ENCODE measurements at places on chromosomes 4 and X. TPM values are rescaled to one million over a fixed set of nuclear protein-coding genes. Genes with fewer than 3 reads are reported as not detected.

Gene KIT
- total RNA-seq = 1.2 TPM

GRCh38 chr4:147863111-147863747, 131.3 kb downstream of the ARHGAP10 start:
- ATAC-seq = peak; percentile 65

GRCh38 chr4:113809311-113809710, 47.8 kb upstream of the CAMK2D start:
- ATAC-seq = peak; percentile 34

- ATAC-seq = no peak
These were observed 980 bp upstream of the GIMD1 start for GRCh38 chr4:106369456-106370060.

DNA sequence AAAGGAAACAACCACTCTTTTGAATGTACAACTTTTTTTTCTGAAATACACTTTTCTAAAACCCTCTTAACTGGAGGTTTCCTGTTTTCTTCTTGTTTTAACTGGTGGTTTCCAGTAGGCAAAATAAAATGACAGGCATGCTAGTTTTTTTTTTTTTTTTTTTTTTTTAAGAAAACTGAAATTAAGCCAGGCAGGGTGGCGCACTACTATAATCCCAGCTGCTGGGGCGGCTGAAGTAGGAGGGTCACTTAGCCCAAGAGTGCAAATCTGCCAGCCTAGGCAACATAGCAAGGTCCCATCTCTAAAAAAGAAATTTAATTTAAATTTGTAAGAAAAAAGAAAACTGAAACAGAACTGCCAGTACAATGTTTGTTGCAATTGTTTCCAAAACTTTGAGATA, 44.0 kb downstream of the TMEM144 start:
- no peak for ATAC-seq

- no peak for ATAC-seq
These were observed 473.8 kb downstream of the SPRY1 start for GRCh38 chr4:123870216-123870876.

DNA sequence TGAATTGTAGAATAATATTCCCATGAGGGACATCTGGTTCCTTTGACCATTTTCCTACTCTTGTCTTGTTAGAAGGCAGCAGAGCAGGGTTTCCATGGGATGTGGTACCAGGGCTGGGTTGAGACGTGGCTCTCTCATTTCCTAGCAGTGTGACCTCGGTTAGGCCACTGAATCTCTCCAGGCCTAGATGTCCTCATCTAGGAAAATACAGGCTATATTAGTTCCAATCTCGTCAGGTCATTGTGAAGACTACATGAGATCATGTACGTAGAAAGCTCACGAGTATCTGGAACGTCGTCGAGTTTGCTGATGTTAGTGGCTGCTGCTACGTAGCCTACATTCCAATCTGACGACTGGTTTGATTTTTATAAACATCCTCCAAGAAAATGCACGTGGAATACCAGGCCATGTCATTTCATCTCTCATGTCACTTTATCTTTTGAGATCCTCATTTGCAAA, 278.2 kb upstream of the GATB start:
- no peak for ATAC-seq

- ATAC-seq = no peak
These were observed 9.7 kb upstream of the COMMD8 start for GRCh38 chr4:47473141-47473750.

GRCh38 chrX:28099166-28099565, 117.9 kb upstream of the DCAF8L1 start:
- no peak for ATAC-seq

- ATAC-seq = peak; percentile 42
These were observed 57.2 kb downstream of the IRF2 start for GRCh38 chr4:184416913-184417734.

GRCh38 chrX:145840531-145840930, 22.9 kb downstream of the SLITRK2 start:
- no peak for ATAC-seq

DNA sequence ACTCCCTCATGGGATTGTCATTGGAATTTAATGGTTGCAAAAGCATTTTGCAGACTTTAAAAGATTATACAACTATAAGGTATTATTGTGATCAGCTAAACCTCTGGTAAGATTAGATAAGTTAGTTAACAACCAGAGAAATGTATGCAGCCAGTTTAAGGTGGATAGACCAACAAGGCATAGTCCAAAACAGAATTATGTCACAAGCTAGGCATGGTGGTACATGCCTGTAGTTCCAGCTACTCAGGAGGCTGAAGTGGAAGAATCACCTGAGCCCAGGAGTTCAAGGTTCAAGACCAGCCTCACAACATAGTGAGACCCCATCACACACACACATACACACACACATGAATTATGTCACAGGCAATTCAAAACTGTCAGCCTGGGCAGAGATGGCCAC, 54.7 kb upstream of the KLHL13 start:
- no peak for ATAC-seq

Measured in activated T-helper 17 cell treated with anti-CD3 and anti-CD28 coated beads, Interleukin-2, amount 50 U/mL, for 72 hours (primary cell).